ENCODE measurements at places on chromosomes 6 and 20.

DNA sequence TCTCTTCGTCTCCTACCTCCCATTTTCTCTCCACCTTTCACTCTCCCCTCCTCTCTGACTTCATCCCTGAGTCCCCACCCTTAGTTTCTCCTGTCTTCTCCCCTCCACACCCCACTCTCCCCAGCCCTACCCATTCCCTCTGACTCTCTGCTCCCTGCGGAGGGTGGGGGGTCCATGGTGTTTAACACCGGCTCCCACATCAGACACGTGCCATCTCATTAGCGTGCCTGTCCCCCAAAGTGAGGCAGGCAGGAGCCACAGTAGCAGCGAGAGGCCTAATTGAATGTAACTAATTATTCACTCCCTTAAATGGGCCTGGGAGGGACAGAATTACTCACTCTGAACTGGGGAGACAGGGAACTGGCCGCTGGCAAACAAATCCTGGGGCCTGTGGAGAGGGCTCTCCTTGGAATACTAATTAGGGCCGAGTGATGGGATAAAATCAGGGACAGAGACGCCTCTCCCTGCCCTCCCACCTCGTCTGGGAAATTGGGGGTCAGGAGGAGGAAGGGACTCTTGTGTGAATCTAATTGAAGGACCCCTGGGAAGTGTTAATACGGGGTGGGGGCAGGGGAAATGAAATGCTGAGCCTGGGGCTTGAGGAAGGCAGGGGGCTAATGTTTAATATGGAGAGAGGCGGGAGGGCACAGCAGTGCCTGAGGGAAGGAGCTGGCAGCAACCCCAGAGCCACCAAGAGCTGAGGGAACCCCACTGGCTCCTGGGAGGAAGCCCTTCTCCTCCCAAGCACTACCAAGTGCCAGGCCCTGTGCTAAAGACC lies 17.9 kb downstream of the CD40 start:
- DNase-seq = no peak

- no peak for DNase-seq
These were observed 104.9 kb downstream of the TCP11 start for GRCh38 chr6:35036059-35036827.

DNA sequence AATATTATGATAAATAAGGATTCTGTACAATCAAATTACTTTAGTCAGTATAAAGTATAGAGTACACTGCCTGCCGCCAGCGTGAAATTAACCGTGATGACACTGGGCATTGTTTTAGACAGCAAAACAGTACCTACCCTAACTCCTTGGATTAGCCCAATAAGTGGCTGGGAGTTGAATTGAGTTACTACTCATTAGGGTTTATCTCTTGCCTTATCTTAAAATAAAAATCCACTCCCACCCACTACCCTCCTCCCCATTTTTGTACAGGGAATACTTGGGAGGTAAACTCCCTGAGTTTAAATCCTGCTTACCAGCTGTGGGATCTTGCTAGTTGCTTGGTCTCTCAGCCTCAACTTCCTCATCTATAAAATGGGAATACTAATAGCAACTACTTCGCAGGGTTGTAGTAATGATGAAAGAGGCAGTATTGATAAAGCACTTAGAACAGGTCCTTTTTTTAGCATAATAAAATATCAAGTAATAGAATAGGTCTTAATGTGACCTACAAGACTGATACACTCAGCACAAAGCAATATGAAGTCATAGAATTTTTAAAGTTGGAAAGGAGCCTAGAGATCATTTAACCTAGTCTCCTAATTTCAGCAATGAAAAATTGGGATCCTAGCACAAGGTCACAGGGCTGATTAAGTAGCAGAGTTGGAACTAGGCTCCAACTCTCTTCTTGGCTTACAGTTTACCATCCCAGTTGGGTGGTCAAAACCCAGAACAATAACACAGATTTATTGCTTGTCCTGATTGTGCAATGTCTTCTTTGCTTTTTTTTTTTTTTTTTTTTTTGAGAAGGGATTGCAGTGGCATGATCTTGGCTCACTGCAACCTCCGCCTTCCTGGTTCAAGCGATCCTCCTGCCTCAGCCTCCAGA lies 23.8 kb downstream of the PHACTR2 start:
- no peak for DNase-seq

- DNase-seq = no peak
These were observed 553.2 kb downstream of the CD83 start for GRCh38 chr6:14670806-14671205.

GRCh38 chr6:27280064-27280539 lies 32.0 kb downstream of the POM121L2 start:
- no peak for DNase-seq

DNA sequence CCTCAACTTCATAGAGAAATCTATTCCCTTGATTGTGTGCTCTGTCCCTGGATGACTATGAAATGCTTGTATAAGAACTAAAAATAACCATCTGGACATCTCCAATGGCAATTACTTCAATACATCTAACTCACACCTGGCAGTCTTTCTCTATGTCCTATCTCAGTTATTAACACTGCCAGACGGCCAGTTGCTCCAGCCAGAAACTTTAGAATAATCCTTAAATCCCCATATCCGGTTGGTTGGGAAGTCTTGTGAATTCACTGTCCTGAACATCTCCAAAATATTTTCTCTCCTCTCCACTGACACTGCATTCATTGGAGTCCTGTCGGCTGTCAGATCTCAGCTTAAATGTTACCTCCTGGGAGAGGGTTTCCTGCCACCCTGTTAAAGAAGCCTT lies 12.2 kb upstream of the LAMA2 start:
- no peak for DNase-seq

DNA sequence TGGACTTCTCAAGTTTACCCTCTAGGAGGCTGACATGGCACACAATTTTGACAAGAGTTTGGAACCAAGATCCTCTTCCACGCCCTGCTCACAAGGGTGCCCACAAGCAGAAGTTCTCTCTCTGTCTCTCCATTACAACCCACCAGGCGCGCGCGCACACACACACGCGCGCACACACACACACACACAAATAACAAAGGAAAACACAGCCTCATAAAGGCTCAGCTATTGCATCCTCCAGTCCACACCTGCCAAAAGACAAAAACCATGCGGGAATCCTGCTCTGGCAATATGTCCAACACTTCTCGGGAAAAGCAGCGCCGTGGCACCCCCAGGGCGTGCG lies 870 bp downstream of the PAK5 start:
- no peak for DNase-seq

GRCh38 chr6:28203201-28203600 lies 21.9 kb upstream of the ZSCAN9 start:
- no peak for DNase-seq

DNA sequence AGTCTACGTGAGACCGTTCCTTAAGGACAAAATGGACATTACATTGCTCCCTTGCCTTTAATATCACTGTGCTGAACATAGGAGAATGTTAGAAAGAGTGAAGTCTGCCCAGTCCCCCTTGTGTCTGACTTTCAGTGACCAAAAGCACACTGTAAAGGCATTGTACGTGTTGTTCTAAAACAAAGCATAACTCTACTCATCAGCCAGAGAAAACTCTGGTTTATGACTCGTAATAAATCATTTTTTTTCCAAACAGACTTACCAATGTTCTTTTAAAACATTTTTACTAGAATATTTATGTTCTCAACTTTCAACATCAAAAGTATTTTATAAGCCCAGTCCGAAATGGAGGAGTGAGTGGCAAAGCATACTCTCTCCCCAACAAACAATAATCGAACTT lies 262.5 kb downstream of the GJA1 start:
- no peak for DNase-seq

GRCh38 chr20:35517125-35517524 lies 12.3 kb downstream of the C20orf173 start:
- no peak for DNase-seq

DNA sequence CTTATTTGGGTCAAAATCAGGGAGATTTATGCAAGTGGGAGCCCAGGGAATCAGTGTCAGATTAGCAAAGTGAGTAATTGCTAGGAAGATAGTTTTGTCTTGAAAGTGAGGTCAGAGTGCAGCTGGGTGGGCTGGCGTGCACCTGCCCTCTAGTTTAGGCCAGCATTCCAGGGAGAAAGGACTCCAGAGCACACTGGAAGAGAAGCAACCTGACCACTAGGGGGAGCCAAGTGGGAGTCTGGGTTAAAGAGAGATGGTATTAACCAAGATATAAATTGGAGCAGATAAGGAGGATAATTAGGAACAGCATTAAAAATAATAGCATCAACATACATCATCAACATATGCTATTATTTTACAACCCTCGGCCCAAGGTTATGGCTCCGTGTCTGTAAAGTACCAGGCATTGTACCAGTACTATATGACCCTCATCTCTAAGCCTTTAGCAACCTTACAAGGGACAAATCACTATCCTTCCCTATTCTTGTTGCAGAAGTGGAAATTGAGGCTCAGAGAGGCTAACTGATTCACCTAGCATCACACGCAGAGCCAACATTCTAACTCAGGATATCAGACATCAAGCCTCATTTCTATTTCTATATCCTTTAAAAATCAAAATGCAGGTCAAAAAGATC lies 57.8 kb downstream of the SLC2A10 start:
- no peak for DNase-seq

DNA sequence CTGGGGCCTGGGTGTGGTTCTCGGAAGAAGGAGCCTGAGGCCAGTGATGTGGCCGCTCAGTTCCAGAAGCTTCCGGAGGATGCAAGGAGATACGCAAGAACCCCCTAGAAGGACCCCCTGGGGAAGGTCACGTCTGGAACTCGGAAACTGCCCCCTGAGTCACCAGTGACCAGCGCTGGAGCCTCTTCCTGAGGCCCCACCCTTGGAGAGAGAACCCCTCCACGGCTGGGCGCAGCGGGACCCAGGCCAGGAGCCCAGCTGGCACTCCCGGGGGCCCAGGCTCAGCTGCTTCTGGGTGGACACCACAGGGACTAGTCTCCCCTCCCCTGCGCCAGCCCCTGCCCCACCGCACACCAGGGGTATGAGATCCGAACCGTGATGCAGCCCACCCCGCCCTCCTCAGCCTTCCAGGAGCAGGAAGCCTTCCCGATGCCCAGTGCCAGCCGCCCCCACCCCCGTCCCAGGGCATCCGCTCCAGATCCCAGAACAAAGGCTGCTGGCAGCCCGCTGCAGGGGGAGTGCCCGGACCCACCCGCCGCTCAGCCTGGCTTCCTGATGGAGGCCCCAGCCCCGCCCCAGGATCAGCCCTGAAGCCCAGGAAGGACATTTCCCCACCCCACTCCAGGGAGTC lies 7.5 kb downstream of the LAMA5 start:
- DNase-seq = no peak

DNA sequence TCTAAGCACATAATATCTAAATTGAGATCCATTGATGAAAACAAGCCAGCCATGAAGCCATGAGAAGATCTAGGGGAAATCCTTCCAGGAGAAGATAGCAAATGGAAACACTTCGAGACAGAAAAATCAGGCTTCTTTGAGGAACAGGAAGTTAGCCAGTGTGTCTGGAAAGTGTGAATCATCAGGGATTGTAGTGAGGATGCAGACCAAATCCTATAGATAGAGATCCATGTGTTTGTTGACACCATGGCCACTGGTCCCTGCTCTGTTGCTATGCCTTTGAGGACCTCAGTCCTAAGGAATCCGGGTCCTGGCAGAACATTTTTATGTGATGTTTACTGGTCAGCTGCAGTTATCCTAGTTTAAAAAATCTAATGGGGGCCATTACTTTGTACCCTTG lies 6.6 kb upstream of the ELOVL2 start:
- DNase-seq = no peak

GRCh38 chr6:155026022-155026705 lies 31.0 kb downstream of the TIAM2 start:
- DNase-seq = no peak

GRCh38 chr6:16338577-16339264 lies 100.3 kb downstream of the GMPR start:
- DNase-seq = no peak

DNA sequence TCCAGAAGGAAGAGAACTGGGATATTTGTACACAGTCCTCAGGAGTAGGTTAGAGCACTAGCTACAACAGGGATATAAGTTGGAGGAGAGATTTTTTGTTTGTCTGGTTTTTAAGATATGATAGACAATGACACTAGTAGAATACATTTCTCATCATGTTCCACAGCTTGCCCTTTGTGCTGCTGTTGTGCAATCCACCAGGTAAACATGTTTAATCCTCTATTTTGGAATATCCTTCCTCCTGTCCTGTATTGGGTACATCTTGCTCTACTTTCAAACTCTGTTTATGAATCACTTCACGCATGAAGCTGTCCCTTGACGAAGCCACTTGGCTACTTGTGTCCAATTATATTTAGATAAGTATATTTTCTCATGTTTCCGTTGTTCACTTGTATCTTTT lies 153.6 kb upstream of the TENT5A start:
- no peak for DNase-seq

DNA sequence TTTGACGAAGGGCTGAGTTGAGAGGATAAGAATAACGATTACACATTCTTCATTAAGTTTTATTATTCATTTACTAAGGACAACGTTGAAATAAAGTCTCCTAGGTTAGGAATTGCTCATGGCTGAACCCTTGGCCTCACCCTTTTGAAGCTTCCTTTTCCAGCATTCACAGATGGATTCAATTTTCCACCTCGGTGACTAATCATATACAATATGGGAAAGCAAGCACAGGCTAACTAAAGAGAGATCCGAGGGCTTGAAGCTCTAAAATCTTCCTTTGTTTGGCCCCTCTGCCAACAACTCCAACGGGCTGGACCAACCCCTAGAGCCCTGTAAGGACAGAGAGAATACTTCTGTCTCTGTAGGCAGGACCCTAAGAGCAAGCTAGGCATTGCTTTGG lies 159.5 kb downstream of the SOD2 start:
- no peak for DNase-seq

GRCh38 chr6:56024931-56025330 lies 149.5 kb upstream of the BMP5 start:
- DNase-seq = no peak

GRCh38 chr6:4698901-4699659 lies 77.1 kb upstream of the CDYL start:
- DNase-seq = no peak

GRCh38 chr6:42047790-42048405 lies 2.4 kb upstream of the TAF8 start:
- DNase-seq = no peak

DNA sequence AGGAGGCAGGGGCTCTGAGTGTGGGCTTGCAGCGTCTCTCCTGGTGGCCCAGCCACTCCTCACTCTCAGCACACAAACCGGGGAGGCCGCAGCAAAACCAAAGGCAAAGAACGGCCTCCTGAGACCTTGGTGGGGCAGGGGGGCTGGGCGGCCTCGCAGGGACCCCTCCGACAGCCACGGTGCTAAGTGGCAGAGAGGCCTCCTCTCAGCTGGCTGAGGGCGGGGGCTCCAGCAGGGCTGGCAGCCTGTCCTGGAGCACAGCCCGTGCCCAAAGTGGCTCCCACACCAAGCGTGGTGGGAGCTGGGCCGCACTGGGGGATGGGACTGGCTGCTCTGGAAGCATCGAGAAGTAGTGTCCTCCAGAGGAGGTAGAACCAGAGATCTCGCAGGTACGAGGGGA lies 334.4 kb downstream of the QKI start:
- no peak for DNase-seq

All from activated naive CD8-positive, alpha-beta T cell treated with anti-CD3 and anti-CD28 coated beads, Interleukin-2, amount 50 U/mL, for 16 hours (primary cell).